Foreskin melanocyte (primary cell): ENCODE measurements at places on chromosomes 5 and 9.

GRCh38 chr5:39302472-39302871 is 61.8 kb downstream of the C9 start:
- no peak for DNase-seq

GRCh38 chr5:132054697-132055440 is 5.6 kb upstream of the IL3 start:
- no peak for DNase-seq

DNA sequence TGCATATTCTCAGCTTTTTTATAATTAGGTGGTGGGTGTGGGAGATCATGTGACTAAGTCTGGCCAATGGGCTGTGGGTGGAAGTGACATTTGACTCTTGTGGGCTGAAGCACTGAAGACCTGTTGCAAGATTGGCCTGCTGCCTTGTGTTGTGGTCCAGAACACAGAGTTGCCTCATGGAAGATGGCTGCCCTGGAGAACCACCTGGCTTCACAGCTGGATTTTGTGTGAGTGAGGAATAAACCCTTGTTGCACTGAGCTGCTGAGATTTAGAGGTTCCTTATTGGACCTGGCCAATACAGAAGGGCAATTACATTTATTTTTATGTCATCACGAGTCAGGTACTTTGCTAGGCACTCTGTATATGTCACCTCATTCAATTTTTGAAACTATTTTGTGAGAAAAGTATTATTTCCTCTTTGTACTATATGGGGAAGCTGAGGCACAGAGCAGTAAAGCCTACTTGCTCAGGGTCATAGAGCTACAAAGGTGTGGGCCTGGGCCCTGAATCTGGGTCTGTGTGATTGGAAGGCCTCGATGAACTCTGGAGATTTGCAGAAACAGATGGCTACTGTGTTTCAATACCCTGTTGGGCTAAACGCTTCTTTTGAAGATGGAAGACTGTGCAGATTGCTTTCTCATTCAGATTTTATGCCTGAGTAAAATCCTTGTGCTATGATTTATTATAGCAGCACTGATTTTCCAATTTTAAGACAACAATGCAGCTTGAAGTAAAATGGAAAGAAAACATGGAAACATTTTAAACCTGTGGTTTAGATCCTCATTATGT is 71.2 kb upstream of the TBC1D2 start:
- no peak for DNase-seq

GRCh38 chr9:33127881-33128280 is 39.3 kb downstream of the B4GALT1 start:
- no peak for DNase-seq

DNA sequence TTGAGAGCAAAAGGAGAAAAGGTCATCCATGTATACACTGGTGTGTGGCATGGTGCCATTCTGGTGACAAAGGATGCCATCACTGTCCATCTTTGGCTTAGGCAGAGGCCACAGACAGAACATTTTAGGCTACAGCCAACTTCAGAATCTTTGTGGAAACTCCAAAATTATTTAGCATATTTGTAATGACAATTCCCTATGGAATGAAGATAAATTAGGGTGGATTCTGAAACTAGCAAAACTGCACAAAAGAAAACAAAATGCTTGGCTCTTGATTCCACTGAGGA is 92.5 kb downstream of the FBXW11 start:
- DNase-seq: no peak

GRCh38 chr5:41863871-41864486 is 6.2 kb downstream of the OXCT1 start:
- no peak for DNase-seq

DNA sequence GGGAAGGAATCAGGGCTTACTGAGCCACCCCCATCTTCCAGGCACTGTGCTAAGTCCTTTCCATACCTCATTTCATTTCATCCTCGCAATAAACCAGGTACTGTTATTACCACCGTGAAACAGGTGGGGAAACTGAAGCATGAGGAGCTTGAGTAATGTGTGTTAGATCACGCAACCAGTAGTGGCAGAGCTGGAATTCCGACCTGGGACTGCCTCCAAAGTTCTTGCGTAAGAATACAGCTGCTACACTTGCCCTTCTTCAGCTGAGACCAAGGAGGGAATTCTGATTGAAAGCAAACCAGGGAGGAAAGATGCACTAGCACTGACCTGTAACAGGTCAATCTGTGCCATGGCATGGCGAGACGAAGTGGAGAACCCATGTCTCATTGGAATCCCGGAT is 113.4 kb upstream of the MSX2 start:
- DNase-seq: no peak

- no peak for DNase-seq
Observed at GRCh38 chr5:50325237-50325832, 115.8 kb downstream of the EMB start.

GRCh38 chr5:93782978-93783377 is 41.6 kb upstream of the POU5F2 start:
- DNase-seq: no peak

- DNase-seq: no peak
Observed at GRCh38 chr5:94746731-94747124, 128.3 kb downstream of the SLF1 start.

DNA sequence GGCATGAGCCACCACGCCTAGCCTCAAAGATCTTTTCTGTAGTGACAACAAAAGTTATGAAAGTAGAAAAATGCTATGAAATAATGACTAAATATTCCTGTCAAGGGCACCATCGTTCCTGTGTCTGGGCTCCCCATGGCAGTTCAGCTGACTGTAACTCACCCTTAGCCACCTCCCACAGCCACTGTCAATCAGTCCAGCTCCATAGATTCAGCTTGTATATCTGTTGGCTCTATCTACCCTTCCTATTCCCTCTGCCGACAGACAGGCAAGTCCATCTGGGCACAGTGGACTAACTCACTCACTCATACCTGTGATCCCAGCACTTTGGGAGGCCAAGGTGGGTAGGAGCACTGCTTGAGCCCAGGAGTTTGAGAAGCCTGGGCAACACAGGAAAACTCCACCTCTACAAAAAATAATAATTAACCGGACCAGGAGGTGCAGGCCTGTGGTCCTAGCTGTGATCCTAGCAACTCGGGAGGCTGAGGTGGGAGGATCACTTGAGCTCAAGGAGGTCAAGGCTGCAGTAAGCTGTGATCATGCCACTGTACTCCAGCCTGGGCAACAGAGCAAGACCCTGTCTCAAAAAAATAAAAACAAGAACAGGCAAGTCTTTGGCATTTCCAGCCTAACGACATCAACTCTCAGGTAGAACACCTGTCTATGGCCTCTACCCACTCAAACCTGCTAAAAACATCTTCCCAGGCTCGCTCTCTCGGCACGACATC is 6.2 kb downstream of the CAMSAP1 start:
- no peak for DNase-seq

DNA sequence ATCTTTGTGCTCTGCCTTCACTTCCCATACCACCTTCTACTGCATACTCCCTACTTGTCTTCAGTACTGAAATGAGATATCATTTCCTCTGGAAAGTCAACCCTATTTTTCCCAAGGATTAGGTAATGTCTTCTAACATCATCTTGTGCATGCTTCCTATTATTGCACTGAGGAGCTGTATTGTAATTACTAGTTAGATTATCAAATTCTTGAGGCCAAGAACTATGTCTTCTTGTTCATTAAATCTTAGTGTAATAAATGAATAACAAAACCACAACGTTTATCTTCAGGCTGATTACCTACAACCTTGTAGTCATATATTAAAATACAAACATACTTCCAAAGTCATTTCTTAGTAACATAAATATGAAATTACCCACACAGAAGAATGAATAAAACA is 87.9 kb upstream of the POU5F2 start:
- no peak for DNase-seq

DNA sequence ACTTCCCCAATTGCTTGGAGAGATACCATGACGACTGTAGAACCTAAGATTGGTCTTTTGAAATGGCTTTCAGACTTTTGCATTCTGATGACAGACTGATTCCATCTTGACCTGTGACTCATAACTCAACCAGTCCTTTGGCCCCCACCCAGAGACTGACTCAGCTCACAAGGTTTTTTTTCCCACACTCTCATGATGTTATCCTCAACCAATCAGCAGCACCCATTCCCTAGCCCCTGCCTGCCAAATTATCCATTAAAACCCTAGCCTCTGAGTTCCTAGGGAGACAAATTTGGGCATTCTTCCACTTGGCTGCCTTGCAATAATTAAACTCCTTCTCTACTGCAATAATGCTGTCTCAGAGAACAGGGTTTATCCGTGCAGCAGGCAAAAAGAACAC is 1263.3 kb upstream of the CDH9 start:
- DNase-seq: no peak

GRCh38 chr9:12816656-12817101 is 41.9 kb downstream of the LURAP1L start:
- DNase-seq: no peak

DNA sequence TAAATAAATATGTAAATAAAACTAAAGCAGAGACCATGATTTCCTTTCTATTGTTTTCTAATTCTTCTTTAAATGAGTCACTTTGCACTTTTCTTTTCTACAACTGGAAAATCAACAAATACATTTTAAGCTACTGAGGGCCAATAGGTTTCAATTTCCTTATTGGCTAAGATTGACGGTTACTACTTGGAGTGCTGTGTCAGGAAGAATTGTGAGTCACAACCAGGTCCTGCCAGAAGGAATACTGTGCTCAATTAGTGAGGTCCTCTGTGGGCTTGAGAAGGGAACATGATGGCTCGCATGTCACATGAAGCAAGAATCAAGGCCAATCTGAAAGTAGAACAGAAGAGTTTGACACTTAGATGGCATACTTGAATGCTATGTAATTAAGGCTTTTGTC is 110.8 kb downstream of the HMHB1 start:
- DNase-seq: no peak

- DNase-seq: peak; percentile 72
Observed at GRCh38 chr5:150112201-150113046, 26.1 kb upstream of the CSF1R start.

DNA sequence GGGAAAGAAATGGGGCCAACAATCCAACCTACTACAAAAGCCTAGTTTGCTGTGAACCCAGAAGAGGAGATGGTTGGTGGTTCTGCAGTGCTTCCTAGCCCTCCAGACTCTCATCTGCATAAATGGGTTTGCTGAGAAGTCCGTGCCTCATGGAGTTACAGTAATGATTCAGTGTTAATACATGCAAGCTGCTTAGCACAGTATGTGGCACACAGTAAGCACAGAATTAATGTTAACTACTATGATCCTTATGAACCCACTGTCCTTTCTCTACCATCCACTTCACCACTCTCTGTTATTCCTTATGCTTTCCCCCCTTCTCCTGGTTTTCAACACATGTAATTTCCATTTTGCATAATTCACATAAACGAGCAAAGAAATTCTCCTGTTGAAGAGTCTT is 100.0 kb downstream of the ACTBL2 start:
- DNase-seq: no peak

- DNase-seq: no peak
Observed at GRCh38 chr9:114720086-114720676, 38.2 kb upstream of the TEX48 start.

GRCh38 chr5:40235471-40236400 is 444.0 kb upstream of the PTGER4 start:
- DNase-seq: no peak
